CD14-positive monocyte (primary cell): ENCODE measurements at places on chromosomes 16 and 17. TPM values are rescaled to one million over a fixed set of nuclear protein-coding genes. Genes with fewer than 3 reads are reported as not detected.

SALL1 gene
- polyA plus RNA-seq = not detected

TP53TG3C gene
- polyA plus RNA-seq = not detected

FAM20A gene
- polyA plus RNA-seq = not detected

DNA sequence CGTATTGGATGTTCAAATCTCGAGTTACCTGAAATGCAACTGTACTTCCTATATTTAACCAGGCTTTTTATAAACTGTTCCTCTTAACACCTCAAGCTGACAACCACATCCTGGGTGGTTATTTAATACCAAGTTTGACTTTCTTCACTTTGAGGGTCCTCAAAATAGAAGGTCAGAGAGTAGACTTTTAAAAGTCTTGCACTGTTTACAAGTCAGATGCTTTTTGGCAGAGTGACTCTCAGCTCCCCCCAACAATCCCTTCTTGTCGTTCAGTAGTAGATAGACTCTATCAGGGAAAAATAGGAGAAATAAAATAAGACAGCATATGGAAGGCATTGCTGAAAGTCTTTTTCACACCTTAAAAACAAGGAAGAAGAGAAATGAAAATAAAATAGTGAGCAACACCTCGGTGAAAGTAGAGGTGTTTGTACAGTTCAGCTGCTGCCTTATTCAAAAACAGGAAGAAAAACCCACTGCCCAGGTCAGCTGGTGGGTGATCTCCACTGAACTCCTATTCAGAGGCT, 650.4 kb downstream of the WWOX start:
- DNase-seq = no peak

DNA sequence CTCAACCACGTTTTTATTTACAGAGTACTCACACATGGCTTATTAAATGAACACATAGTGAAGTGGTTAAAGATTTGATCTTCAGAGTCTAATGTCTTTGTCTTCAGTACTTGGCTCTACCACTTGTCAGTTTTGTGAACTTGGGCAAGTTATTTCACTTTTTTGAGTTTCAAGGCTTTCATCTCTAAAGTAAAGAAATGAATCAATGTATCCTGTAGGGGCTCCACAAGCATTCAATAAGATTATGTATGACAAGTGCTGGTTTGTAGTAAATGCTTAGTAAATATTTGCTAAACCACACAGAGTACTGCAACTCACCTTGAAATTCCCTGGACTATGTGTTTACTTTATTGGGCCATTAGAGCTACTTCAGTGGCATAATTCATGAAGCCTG, 446.0 kb upstream of the GOT2 start:
- no peak for DNase-seq

GRCh38 chr16:85759631-85760419, 8.9 kb upstream of the C16orf74 start:
- peak; percentile 44 for DNase-seq

CFAP52 gene
- polyA plus RNA-seq = not detected in 2 replicates

- no peak for DNase-seq
Observed at GRCh38 chr17:40321524-40321929, 12.5 kb downstream of the RARA start.

CDH16 gene
- not detected for polyA plus RNA-seq

- no peak for DNase-seq
Observed at GRCh38 chr17:32831223-32831622, 45.7 kb downstream of the MYO1D start.

GRCh38 chr17:78996781-78997201, 12.8 kb downstream of the CANT1 start:
- DNase-seq = no peak

DNA sequence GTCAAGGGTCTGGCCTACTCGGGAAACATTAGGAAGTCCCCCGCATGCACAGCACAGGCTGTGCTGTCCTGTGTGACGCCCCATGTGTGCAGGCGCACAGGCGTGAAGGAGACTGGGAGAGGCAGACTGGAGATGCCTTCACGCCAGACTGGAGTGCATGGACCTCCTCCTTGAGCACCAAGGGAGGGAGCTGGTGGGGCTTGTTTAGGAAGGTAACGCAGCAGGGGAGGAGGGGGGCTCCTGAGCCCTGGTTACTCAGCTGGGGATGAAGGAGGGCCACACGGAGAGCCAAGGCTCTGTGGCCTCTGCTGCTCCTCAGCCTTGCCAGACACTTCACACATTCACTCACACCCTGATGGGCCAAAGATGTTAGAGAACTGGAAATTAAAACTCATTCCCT, 7.7 kb downstream of the HSDL1 start:
- DNase-seq = no peak

- DNase-seq = no peak
Observed at GRCh38 chr16:59392911-59393310, 658.8 kb upstream of the GOT2 start.

DNA sequence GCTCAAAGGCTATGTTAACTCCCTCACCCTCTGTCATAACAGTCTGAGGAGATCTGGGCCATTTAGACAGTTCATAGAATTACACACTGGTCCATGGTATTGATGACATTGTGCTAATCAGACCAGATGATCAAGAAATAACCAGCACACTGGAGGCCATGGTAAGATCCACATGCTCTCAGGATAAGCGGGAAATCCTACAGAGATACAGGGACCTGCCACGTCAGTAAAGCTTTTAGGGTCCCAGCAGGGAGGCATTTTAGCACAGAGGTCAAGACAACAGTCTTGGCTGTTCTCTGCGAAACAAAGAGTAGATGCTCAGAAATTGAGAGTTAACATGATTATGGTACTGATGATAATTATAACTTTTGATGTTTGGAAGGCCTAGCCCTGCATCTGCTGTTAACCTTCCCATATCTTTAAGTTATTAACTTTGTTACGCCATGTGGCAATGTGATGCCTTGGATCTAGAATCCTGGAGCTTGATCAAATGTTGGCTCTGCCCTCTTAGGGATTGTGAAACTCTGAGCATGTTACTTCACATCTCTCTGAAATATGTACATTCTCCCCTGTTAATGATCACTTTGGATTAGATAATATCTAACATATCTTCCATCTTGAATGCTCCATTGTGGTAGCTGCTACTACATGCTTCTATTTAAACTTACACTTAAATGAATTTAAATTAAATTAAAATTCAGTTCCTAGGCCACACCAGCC, 172.0 kb upstream of the SOX9 start:
- no peak for DNase-seq

GRCh38 chr17:36590082-36590481, 1.6 kb upstream of the DHRS11 start:
- no peak for DNase-seq

WNT9B gene
- 0.19 TPM for polyA plus RNA-seq

GLIS2 gene
- polyA plus RNA-seq = 0.03 TPM in 2 replicates

- DNase-seq = peak; percentile 74
Observed at GRCh38 chr17:751269-752001, 629 bp downstream of the GEMIN4 start.

DNA sequence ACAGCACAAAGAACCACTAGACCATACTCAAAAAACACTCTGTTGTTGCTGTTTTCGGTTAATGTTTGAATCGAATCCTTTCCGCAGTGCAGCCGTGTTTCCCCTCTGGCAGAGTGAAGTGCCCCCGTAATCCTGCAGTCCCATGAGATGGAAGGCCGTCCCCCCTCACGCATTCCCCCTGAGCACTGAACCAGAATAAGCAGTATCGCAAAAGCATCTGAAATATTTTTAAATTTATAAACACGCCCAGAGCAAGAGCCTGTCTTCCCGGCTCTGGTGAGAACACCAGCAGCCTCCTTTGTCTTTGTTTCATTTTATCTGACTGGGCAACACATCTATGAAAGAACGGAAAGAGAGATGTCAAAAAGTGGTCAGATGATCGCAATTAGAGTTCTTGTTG, 121.0 kb upstream of the ADAMTS18 start:
- DNase-seq = no peak

TLCD1 gene
- not detected for polyA plus RNA-seq

GRCh38 chr17:57875290-57876022, 25.6 kb upstream of the MRPS23 start:
- DNase-seq = no peak

MYH2 gene
- not detected for polyA plus RNA-seq

FOXJ1 gene
- polyA plus RNA-seq = not detected

DNA sequence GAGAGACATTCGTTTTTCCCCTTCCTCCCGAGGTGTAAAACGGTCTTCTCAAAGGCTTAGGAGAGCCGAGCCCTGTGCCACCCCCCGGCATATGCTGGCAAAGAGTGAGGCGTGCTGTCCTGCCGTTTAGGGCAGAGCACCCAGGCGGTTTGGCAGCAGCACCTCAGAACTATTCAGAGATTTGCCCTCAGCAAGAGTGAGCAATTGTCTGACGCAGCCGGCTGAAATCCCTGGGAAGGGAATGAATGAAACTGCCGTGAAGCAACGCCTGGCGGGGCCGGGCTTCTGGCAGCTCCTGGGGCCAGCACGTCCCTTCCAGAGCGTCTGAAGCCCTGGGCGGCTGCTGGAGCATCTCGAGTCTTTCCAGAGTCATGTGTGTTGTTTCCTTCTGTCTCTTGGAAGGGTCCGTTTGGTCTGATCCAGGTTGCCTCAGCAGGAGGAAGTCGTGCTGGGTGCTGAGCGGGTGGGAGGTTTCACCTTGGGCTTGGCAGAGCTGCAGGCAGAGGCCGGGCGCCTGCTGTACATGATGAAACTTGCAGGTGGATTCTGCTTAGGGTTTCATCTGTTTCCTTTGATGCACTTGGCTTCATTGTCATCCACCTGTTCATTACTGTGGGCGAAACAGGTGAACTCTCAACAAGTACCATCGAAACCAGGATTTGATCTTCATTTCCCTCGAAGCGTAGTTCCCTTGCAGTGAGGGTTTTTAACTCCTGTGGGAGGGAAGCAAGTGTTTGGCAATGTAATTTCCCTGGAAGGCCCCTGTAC, 35.4 kb downstream of the TBCD start:
- DNase-seq = no peak

- no peak for DNase-seq
Observed at GRCh38 chr16:17769065-17769464, 298.3 kb upstream of the XYLT1 start.

- no peak for DNase-seq
Observed at GRCh38 chr16:80954985-80955384, 51.7 kb downstream of the CMC2 start.

DNA sequence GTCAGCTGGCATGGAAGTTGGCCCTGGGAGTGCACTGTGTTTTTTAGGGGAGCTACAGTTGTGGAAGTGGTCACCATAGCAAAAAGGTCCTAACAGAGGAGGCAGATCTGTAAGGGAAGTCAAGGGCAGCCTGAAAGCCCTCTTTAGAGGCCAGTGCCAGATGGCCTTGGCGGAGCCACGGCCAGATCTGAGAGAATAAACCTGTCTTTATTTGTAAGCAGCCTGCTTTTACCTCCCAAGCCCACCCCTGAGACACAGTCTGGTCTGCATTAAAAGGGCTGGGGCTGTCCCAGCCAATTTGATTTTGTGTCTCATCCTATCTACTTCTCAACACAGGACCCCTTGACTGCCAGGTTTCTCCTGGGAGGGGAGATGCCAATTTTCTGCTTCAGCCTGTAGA, 51.0 kb upstream of the NOL11 start:
- DNase-seq = no peak

ABCC12 gene
- not detected for polyA plus RNA-seq

CACNA1H gene
- not detected in 2 replicates for polyA plus RNA-seq

DNA sequence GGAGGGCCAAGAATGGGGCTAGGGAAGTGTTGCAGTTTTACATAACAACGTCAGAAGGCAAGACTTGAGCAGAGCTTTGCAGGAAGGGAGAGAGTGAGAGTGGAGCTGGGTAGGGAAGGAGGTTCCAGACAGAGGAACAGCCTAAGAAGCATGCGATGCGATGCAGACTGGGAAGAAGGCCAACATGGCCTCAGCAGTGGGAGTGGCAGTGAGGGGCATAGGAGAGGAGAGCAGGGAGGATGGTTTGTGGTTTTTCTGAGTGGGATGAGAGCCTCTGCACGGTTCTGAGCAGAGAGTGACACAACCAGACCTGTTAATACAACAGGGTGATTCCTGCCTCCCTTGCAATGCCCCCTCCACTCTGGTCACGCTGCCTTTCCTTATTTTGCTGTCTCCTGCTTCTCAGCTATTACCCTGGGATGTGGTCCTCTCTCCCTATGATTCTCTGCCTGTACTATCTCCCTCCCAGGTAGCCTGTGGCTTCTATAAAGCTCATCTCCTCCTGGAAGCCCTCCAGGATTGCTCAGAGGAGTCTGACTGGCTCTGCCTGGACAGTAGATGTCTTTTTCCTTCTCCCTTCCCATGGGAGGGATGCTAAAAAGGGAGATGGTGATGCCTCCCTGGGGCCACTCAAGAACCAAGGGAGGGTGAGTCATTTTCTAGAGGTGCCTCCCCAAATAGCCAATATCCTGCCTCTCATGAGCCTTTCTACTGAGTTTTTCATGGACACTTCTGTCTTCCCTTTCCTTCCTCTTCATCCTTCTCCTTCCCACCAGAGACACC, 38.7 kb upstream of the NGFR start:
- DNase-seq = no peak

DNA sequence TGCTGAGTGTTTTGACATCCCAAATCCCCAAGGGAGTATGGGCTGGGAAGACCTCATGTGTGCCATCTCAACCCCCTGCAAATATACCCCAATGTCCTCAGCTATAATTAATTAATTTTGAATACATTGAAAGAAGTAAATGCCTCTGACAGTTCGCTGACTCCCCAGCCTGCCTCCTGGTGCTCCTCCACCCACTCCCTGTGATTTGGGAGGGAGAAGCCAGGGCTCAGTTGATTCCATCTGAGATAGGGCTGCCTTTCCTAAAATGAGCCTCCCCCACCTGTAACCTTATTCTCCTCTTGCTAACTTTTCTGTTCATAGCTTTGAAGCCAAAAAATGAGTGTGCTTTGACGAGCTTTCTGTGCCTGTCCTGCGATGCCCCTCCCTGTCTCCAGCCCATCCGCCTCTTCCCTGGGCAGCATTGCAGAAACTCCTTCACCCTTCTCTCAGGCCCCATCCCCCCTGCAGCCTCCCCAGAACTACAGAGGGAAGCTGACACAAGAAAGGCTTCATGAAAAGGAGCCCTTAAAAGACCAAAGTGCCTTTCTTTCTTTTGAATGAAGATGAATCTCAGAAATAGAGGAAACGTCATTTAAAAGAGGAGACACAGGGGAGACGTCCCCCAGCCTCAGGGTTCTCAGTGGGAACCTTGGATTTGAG, 70.3 kb downstream of the HLF start:
- DNase-seq = no peak

RSAD1 gene
- polyA plus RNA-seq = 20.6 TPM

GRCh38 chr17:70767102-70767701, 597.9 kb downstream of the KCNJ2 start:
- DNase-seq = no peak

- peak; percentile 18 for DNase-seq
Observed at GRCh38 chr17:45345554-45346215, 28.9 kb upstream of the MAP3K14 start.

- peak; percentile 73 for DNase-seq
Observed at GRCh38 chr16:21590796-21591195, 8.6 kb upstream of the METTL9 start.

DNA sequence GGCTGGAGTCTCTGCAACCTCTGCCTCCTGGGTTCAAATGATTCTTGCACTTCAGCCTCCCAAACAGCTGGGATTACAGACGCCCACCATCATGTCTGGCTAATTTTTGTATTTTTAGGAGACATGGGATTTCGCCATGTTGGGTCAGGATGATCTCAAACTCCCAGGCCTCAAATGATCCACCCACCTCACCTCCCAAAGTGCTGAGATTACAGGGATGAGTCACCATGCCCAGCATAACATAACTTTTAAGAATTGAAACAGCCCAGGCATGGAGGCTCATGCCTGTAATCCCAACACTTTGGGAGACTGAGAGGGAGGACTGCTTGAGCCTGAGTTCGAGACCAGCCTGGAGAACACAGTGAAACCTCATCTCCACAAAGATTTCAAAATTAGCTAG, 2.5 kb downstream of the RSL1D1 start:
- no peak for DNase-seq

GRCh38 chr17:5179003-5179402, 12.7 kb downstream of the ZNF594 start:
- DNase-seq = no peak

- no peak for DNase-seq
Observed at GRCh38 chr16:7351610-7352510, 19.2 kb downstream of the RBFOX1 start.
